ENCODE measurements at places on chromosomes 16 and 17.
A peak's percentile ranks its signal among the peaks of the same experiment; 100 is the strongest.

- no peak for DNase-seq
These were observed 207.1 kb upstream of the ASIC2 start for GRCh38 chr17:33500151-33500550.

GRCh38 chr16:56477096-56477878, 25.9 kb downstream of the OGFOD1 start:
- no peak for DNase-seq

DNA sequence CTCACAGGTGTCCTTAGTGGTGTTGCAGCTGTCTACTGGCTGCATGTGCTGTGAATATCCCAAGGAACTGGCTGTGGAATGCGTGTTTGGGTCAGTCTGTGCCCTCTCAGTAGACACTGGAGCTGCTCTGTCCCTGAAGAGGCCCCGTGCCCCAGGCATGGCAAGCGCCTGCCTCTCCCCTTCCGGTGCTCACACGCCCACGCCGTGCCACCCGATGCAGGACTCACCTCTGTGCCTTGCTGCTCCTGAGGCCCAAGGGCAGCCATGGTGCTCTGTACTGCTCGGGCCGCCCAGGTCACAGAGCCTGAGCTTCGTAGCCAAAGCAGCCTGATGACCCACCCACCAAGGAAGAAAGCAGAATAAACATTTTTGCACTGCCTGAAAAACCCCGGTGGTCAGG, 10.0 kb downstream of the RGS11 start:
- DNase-seq = no peak

DNA sequence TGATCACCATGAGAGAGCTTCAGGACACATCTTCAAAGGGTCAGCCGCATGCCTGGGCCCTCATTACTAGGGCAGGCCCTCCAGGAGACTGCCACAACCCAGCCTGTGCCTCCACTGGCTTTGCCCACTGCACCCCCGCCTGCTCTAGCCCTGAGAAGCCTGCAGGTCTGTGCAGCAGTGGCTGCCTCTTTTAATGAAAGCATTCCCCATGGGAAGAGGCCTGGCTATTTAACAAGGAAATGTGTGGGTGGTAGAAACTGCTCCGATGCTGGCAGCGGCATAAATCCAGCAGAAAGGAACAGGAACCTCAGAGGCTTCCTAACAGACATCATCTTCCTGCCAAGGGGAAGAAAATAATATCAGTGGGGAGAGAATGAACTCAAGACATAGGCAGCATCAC, 375 bp upstream of the KRT32 start:
- DNase-seq = no peak

GRCh38 chr16:15403392-15403995, 7.9 kb downstream of the MPV17L start:
- DNase-seq = no peak

DNA sequence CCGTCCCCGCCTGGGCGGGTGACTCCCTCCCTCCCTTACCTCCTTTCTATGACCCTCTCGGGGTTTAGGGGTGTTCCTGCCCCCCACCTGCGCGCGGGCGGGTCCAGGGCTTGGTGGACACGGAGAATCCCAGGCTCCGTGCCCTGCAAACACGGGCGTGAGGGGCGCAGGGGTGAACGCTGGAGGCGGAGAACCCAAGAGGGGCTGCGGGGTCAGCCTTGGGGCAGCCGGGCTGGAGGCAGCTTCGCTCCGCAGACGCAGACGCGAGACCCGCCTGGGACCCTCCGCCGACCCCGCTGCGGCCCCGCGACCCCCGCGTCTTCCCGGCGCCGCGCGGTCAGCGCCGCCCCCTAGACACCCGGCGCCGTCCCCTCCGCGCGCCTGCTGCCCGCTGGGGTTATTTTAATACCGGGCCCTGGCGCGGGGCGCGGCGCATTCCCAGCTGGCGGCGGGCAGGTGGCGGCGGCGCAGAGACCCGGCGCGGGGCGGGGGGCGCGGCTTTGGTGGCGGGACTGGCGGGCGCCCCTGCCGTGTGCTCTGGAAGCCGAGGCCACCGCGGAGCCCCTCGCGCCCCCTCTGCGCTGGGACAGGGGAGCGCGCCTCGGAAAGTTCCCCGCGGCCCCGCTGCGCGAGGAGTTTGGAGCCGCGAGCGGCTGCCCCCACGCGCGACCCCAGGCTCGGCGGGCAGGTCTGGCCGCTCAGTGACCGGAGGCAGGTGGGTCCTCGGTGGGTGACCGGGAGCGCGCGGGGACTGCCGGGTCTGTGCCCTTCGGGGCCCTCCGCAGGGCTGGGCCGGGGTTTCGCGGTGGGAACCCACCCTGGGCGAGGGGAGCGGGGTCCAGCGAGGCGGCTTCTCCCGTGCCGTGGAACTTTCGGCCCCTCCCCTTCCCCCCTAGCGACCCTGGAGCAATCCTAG, at the start of gene UTS2R:
Gene UTS2R, plus strand, starts transcription at position 433 of the 916 bp plus-strand sequence. CDS start 2,560 bp downstream, outside the sequence.
- DNase-seq = peak; percentile 81

DNA sequence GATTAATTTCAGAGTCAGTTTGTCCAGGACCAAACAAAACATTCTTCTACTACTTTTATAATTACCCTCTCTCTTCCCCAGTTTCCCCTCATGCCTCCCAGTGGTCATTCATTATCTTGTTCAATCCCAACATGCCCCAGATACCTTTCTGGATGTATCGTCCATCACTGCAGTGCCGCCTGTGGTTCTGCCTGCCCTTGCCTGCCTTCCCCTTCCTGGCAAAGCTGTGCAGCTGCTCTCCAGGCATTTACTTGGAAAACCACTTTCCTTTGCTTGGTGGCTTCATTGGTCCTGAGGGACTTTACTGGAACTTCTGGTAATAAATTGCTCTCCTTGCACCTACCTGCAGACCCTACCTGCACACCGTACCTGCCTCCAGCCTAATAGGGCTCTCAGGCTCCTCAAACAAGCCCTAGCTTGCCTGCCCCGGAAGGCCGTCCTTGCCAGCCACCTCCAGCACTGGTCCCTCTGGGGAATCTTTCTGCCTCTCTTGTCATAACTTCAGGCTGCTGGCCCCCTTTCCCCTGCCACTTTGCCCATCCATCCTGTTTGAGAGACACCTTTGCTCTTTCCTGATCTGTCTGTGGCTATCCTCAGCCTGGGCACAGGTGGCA, 19.5 kb upstream of the MSI2 start:
- DNase-seq = no peak

DNA sequence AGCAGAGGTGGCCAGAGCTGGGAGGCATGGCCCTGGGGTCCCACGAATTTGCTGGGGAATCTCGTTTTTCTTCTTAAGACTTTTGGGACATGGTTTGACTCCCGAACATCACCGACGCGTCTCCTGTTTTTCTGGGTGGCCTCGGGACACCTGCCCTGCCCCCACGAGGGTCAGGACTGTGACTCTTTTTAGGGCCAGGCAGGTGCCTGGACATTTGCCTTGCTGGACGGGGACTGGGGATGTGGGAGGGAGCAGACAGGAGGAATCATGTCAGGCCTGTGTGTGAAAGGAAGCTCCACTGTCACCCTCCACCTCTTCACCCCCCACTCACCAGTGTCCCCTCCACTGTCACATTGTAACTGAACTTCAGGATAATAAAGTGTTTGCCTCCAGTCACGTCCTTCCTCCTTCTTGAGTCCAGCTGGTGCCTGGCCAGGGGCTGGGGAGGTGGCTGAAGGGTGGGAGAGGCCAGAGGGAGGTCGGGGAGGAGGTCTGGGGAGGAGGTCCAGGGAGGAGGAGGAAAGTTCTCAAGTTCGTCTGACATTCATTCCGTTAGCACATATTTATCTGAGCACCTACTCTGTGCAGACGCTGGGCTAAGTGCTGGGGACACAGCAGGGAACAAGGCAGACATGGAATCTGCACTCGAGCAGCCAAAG, 2.3 kb downstream of the CSF3 start:
- no peak for DNase-seq

- DNase-seq = no peak
These were observed 92.2 kb downstream of the TUBD1 start for GRCh38 chr17:59800530-59800942.

DNA sequence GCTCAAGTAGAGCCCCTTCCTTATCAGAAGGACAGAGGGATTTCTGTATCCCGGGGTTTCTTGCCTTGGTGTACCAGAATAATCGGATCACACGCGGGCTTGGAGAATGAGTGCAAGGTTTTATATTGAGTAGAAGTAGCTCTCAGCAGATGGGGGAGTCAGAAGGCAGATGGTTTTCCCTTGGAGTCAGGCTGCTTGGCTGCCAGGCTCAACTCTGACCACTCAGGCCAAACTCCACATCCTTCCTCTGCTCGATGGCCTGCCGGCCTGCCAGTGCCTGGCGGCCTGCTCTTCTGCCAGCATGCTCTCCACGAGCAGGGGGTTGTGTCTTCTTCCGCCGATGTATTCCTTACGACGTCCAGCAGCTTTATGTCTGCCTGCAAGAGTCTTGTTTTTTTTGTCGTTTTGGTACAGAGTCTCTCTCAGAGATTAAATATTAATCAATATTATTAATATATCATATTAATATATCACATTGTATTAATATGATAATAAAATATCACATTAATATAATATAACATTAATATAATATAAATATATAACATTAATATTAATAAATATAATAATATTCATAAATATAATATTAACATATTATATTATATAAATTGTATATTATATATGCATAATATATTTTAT, 229.2 kb upstream of the WSCD1 start:
- DNase-seq = no peak

GRCh38 chr17:4235372-4236279, 28.2 kb downstream of the ANKFY1 start:
- no peak for DNase-seq

DNA sequence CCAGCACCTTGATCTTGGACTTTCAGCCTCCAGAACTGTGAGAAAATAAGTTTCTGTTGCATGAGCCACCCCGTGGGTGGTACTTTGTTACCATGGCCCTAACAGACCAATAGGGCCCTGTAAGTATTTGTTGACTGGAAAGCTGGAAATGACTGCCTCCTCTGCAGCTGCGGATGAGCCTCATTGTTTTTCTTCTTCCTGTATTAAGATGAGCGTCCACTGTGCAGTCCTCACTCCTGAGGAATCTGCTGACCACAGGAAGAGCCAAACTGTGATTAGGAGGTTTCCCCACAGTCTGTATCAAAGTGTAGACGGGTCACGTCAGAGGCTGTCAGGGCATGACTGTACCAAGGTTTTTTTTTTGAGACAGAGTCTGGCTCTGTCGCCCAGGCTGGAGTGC, 12.2 kb upstream of the AKTIP start:
- no peak for DNase-seq

GRCh38 chr16:85213926-85214675, 101.8 kb upstream of the CIBAR2 start:
- DNase-seq = no peak

DNA sequence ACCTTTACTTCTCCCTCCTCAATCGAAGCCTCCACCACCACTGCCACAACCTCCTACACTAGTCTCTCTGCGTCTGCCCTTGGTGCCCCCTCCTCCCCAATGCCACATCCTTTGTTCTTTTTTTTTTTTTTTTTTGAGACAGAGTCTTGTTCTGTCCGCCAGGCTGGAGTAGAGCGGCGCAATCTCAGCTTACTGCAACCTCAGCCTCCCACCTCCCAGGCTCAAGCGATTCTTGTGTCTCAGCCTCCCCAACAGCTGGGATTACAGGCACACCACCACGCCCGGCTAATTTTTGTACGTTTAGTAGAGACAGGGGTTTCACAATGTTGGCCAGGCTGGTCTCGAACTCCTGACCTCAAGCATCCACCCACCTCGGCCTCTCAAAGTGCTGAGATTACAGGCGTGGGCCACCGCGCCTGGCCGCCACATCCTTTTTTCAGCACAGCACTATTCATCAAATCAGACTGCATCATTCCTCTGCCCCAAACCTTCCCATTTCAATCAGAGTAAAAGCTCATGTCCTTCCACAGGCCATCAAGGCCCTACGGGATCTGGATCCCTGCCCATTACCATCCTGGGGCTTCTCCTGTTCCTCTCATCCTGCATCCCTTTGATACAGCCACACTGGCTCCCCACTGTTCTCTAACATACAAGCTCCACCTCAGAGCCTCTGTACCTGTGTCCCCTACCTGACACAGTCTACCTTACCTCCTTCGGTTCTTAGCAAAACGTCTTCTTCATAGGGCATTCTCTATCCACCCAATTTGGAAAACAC, 2.0 kb downstream of the KLHL11 start:
- DNase-seq = peak; percentile 28

DNA sequence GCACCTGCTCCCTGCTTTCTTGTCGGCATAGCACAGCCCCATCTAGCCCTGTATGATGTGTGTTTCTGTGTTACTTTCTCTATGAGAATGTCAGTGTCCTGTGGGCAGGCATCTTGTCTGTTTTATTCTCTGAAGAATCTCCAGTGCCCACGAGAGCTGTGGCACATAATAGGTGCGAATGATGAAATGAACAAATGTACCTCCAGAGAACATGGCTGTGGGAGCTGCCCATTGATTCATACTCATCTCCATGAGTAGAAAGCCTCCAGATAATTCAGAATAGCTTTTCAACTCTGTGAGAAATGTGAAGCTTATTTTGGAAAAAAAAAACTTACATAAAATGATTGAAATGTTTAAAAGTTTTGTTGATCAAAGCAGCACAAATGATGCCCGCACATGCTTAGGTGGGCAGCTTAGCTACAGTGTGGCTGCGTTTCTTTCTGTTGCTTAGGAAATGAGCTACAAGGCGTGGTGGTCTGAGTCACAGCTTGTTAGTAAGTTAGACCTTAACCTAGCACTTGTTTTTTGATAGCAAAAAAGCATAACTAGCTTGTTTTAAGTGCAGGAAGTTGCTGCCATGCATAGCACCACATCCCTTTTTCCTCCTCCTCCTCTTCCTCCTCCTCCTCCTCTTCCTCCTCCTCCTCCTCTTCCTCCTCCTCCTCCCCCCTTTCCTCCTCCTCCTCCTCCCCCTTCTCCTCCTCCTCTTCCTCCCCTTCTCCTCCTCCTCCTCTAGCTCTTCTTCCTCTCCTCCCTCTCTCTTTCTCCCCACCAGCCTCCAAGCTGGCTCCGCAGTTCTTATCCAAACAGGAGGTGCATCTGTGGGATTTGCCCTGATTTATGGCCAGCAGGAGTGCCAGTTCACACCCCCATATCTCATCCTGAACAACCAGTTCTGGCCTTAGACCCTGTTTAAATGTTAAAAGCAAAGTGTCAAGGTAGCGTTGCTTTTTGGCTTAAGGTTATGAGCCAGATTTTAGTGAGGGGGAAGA, 221.5 kb downstream of the IRF8 start:
- DNase-seq = no peak

Measured in neural progenitor cell (in vitro differentiated cells).